ENCODE measurements at places on chromosomes 12 and 14.

- no peak for DNase-seq
These were observed 23.4 kb upstream of the ZNF641 start for GRCh38 chr12:48374164-48374563.

DNA sequence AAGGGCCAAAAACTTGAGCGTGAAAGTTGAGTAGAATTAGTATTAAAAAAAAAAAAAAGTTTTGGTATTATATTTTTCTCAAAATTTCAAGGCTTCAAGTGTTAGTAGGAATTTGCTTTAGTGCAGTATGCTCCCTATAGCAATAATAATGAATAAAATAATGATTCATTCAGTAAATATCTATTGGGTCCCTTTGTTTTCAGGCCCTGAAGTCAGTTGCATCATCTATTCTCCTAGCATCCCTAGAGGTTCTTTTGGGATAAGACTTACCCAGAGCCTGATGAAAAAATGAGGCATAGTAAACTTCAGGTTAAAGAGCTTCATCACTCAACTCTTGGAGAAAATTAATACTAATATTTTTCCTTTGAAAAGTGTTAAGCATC lies 1.1 kb downstream of the KMT5A start:
- no peak for DNase-seq

DNA sequence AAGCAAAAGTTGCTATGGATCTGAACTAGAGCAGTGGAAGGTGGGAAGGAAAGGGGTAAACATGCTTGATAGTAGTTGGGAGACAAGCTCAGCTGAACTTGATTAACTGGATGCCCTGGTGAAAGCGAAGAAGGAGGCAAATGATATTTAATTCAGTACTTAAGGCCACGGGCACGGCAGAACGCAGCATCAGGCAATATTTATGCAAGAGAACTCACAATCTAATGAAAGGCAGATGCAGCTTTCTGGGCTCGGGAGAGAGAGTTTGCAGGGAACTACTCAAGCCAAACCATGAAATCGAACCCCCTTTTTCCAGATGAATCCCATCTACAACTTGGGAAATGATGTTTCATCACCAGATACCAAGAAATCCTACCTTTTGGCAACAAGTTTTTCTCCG lies 3.5 kb upstream of the CNIH1 start:
- DNase-seq: no peak

- no peak for DNase-seq
These were observed 291.8 kb upstream of the TBX3 start for GRCh38 chr12:114975640-114976310.

DNA sequence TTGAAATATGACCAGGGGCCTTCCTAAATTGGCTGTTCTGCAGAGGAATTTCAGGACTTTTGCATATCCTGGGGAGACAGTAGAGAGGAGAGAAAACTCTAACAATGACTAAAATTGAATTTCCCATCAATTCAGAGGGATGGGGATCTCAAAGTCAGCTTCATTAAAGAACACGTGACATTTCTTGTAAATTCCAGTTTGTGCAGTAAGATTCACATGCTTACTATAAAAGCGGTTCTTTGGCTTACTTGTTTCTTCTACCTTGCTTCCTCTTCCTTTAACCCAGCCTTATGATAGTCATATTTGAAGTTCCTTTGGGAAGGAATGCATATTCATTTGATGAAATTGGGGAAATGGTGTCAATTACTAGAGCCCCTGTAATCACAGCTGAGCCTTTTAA lies 143.7 kb upstream of the GZMB start:
- no peak for DNase-seq

DNA sequence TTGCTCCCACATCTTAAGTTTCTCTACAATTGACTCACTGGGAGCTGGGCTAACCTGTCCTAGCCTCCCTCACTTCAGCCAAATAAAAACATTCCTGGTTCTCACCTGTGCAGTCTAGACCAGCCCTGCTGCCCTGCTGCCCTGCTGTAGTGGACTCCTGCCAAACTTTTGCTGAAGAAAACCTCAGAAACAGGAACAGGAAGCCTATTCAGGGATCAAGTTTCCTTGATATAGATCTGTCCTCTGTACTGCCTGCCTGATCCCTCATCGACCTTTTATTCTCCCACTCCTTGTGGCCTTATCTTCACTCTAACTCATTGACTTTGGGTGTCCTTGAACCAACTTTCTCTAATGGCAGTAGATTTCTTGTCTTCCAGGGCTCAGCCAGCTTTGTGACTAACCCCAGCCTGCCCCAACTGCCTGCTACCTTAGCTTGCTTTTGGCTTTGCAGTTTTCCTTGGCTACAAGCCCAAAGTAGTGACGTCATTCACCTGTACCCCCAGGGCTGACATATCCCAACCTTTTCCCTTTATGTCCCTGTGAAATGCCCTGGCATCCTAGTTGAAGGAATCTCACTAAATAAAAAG lies 234.8 kb downstream of the DUSP6 start:
- DNase-seq: no peak

DNA sequence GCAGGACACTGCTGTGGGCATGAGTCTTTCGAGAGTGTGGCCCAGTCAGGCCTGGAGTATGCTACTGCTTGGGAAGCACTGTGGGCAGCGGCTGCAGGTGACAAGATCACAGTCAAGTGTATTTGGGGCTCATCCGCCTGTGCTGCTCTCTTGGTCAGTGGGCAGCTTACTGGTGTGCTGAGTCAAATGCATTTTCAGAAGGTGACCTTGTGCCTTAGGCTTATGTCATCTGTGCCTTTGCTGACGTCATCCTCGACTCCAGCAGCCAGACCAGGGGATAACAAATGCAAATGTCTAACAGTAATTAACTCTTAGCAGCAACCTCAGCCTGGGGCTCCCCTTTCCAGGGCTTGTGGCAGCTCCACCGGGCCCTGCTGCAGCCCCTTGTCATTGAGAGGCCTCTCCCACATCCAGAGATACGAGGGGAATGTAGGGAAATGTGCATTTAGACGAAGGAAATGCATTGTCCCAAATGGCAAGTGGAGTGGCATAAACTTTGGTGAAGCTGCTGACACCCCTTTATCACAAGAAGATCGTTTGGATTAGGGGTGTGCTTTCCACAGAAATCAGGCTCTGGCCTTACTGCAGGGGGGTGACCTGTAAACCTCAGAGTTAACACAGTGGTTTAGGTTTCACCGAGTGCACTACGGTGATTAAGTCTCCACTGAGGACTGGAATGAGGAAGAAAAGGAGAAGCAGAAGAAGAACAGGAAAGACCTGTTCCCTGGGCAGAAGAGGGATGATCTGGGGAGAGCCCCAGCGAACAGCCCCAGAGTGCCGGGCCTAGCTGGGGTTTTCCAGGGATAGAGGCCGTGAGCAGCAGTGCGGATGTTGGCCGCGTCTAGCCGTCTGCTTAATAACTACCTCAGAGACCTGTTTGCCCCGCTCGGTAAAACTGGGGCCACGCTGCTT lies 39.7 kb downstream of the PSMA6 start:
- no peak for DNase-seq

- no peak for DNase-seq
These were observed 440 bp upstream of the ISM2 start for GRCh38 chr14:77498984-77499527.

DNA sequence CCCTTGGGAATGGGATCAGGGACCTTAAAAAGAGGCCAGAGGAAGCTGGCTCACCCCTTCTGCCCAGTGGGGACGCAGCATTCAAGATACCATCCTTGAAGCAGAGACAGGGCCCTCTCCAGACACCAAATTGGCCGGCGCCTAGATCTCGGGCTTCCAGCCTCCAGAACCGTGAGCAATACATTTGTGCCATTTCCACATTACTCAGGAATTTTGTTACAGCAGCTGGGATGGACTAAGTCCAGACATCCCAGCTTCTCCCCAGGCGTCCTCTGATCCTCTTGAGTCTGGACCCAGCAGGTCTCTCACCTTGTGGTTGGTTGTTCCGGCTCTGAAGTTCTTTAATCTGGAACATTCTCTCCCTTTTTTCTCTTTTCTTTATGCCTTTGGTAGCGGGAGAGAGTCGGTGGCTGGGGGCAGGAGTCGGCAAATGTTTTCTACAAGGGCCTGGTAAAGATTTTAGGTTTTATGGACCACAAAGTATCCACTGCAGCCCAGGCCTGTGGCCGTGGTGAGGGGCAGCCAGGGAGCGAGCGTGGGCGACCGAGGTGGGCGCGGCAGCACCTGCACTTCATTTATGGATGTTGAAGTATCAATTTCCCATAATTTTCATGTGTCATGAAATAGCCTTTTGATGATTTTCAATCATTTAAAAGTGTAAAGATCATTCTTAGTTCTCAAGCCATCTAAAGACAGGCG lies 4.8 kb downstream of the CEP170B start:
- no peak for DNase-seq

- DNase-seq: no peak
These were observed 1.5 kb upstream of the CRIP2 start for GRCh38 chr14:105473033-105473676.

DNA sequence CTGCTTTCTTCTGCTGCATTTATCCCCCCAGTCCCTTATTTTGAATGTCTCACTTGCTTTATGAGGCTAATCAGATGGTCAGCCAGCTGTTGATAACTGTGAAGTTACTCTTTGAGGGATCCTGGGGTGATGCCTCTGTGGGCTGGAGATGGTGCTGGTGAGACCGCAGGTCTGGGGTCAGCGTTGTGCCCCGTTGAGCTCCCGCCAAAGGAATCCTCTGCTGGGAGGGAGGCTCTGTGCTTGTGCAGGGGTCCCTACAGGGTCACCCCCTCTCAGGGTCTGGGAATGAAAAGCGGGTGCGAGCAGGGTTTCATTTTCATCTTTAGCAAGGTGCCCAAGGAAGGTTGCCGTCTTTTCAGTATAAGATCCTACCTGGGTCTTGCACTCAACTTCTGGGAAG lies 161.2 kb upstream of the RTL1 start:
- no peak for DNase-seq

- DNase-seq: no peak
These were observed 230.7 kb upstream of the RTL1 start for GRCh38 chr14:101134161-101134631.

GRCh38 chr14:69079188-69079742 lies 73.7 kb downstream of the DCAF5 start:
- DNase-seq: no peak

DNA sequence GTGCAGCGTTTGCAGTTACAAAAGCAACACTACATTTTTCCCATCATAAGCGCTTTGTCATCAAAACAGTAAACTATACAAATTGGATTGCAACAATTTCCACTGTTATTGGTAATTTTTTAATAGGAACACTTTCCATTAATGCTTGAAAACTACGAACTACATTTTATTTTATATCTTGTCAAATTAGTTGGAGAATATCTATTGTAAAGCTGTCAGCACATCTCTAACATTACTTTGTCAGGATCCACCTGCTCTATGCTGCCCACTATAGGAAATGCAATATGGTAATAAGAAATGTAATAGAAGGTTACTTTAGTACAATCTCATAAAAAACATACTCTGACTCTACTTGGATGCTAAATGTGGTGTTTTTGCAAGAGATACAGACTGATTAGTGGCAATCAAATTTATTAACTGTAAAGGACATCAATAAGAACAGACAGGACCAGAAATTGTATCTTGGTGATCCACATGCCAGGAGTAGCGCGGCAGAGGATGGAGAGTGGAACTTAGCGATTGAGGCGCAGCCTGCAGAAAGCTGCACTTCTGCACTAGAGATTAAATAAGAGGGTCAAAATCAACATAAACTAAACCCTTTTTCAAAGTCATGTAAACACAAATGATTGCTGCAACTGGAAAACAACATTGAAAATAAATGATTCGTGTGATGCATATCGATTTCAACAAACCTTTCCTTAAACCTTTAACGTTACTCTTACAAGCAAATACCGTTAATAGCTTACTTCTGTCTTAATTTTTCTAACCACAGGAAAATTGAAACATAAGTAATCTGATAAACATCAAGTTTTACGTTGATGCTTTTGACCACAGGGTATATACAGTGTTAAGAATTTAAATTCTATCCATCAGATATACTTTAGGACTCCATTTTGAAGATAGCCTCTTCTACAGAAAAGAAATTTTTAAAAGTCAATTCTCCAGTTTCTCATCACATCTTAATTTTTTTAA lies 3.6 kb upstream of the ARID2 start:
- peak; percentile 31 for DNase-seq

DNA sequence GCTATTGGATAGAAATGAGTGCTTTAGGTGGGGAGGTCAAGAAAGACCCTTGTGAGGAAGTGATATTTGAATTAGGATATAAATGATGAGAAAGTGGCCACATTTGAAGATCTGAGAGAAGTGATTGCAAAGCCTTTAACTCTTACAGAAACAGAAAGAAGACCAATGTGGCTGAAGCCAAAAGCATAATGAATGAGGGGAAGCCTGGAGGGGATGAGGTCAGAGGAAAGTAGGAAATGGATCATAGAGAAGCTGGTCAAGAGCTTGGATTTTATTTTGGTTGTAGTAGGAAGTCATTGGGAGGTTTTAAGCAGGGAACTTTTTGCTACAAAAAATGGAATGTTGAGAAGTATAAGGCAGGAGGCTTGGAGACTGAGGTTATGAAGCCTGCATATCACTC lies 3.5 kb upstream of the GYS2 start:
- DNase-seq: no peak

- DNase-seq: no peak
These were observed 129.4 kb downstream of the RPAP3 start for GRCh38 chr12:47576289-47576945.

DNA sequence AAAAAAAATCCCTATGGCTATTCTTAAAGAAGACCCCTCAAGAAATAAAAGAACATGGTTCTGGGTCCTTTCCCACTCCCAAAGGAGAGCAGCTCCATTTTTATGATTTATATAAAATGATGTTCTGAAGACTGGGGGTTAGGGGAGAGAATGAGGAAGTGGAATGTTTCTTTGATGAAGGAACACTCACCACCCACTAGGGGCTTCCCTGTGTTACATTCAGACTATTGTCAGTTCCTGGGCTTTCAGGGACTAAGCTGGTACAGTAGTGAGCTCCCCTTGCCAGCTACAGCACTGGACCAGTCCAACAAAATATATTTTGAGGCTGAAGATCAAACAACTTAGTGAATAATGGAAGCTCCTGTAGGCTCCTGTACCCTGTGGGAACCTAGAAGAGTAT lies 98.9 kb downstream of the HMGA2 start:
- no peak for DNase-seq

DNA sequence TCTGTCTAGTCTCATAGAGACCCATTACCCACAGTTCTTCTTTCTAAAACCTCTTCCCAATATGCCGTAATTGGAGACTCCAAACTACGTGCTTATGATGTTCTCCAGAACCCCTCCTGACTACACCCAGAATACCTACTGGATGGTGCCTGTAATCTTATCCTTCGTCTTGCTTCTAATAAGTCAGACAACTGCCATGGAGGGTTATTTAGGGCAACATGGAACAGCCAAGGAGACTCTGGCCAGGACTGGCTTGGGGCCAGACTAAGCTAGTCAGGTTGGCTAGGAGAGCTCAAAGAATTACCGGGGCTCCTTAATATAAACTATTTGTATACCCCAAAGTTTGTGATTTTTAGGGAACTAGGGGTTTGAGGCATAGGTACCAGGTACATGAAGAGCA lies 6.8 kb downstream of the PFKM start:
- no peak for DNase-seq

GRCh38 chr14:64572386-64573104 lies 22.8 kb downstream of the PPP1R36 start:
- DNase-seq: no peak

- DNase-seq: no peak
These were observed 117.3 kb upstream of the OVCH1 start for GRCh38 chr12:29614694-29615325.

GRCh38 chr12:131853832-131854797 lies 25.9 kb downstream of the MMP17 start:
- no peak for DNase-seq

Data from CD4-positive, alpha-beta T cell treated with Interferon alpha-2 for 1 hour (primary cell).